ENCODE measurements at places on chromosomes 6 and 20. TPM values are rescaled to one million over a fixed set of nuclear protein-coding genes. Genes with fewer than 3 reads are reported as not detected.

Gene TM9SF4
- 29.2 TPM for total RNA-seq

Gene SMLR1
- total RNA-seq, result not detected

Gene HLA-DQB1
- total RNA-seq, result not detected

Gene NKX2-4
- not detected for total RNA-seq

Gene BNIP5
- not detected for total RNA-seq

Gene SCUBE3
- under 0.01 TPM for total RNA-seq

Gene HCK
- total RNA-seq, result not detected

Gene KCNQ2
- not detected for total RNA-seq

Gene ZNF335
- total RNA-seq, result 10.4 TPM

Gene CTCFL
- not detected for total RNA-seq

Gene PDYN
- total RNA-seq, result not detected

Gene NUS1
- total RNA-seq, result 17.9 TPM

Gene FAXC
- 3.6 TPM for total RNA-seq

Gene CDKAL1
- total RNA-seq, result 18.8 TPM

Data from tracheal epithelial cell (primary cell).